ENCODE measurements at places on chromosomes 6 and 20.
A peak's percentile ranks its signal among the peaks of the same experiment; 100 is the strongest.

DNA sequence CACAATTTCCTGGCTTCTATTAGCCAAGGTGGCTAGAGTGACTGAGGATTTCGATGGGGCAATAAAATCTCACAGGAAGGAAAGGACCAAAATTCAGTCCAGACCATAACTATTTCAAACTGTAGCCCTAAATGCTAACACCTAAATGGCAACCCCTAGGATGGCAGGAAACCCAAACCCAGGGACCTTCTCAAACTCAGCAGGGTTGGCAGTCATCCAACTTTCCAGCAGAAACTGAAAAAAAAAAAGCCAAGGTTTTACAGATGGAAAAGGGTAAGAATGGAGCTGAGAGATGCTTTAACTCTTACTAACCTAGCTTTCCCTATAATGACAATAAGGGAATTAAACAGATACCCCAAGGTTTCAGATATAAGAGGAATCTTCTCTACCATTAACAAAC, 10.5 kb downstream of the IBTK start:
- DNase-seq: no peak

- no peak for DNase-seq
These were observed 238.9 kb downstream of the MAFB start for GRCh38 chr20:40449974-40450616.

GRCh38 chr6:113315879-113316278, 541.3 kb upstream of the MARCKS start:
- DNase-seq: no peak

DNA sequence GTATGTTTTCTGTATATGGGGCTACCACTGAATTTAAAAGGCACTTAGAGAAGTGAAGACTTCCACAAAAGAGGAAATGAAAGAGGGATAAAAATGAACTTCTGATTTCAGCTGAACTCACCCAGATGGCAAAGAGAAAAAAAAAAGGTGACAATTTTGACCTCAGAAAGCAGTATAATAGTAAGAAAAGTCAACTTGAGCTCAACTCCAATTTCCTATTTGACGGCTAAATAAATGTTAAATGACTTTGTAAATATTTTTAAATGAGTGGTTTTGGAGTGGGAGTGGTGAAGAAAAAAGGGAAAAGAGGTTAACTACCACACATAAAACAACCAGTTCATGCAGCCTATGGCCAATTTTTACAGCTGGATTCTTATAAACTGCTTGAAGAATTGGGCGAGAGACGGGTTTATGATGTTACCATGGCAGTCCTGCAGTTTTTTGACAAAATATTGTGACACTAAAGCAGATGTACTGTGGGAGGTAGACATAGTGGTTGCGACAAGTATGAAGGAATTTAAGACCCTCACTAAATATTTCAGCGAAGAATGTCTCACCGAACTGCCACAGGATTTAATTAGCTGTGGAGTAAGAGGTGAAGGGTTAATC, 49.8 kb upstream of the ADTRP start:
- no peak for DNase-seq

- DNase-seq: no peak
These were observed 539.1 kb downstream of the CD83 start for GRCh38 chr6:14656649-14657048.

DNA sequence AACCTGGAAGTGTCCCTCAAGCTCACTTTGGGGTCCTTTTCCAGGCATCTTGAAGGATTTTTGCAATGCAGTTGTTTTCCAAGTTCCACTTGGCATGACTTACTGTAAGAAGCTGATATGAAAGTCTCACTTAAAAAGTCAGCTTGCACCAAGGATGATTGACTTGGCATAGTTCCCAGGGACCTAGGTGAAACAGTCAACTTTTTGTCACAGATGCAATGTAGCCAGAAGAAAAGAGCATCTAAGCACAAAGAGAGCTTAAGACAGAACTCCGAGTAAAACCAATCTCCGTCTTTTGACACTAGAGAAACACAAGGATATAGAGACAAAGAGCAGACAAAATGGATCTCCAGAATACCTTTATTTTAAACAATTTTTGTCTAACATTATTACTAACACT, 2.6 kb upstream of the ZSCAN12 start:
- DNase-seq: no peak

GRCh38 chr20:63495741-63496595, 2.9 kb downstream of the EEF1A2 start:
- peak; percentile 76 for DNase-seq

GRCh38 chr6:103215847-103216246, 1643.9 kb downstream of the HACE1 start:
- no peak for DNase-seq

- DNase-seq: no peak
These were observed 793.9 kb upstream of the EPHA7 start for GRCh38 chr6:94213226-94213625.

GRCh38 chr20:48234951-48235350, 449.7 kb upstream of the SULF2 start:
- no peak for DNase-seq

DNA sequence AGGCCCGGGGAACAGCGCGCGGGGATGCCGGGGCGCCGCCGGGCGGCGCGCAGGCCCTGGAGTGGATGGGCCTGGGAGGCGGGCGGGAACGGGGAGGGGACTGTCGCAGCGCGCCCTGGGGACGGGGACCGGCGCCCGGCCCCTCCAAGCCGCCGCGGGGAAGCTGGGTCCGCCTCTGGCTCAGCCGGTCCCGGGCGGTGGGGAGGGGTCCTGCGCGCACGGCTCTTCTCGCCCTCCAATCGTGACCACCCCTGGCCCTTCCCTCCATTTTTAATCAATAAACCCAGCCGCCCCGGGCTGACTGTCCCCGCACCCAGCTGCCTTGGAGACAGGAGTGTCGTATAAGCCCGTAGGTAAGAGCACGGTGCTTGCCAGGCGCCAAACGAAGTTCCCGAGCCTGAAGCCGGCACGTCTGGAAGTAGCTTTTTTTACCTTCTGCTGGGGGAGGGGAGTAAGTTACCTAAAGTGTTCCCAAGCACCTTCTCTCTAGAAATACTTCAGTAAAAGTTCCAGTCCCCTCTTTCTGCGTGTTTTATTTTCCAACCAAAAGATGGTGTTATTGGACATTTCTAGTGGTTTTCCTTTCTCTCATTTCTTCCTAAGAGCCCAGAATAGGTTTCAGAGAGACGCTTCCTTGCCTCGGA, 780 bp upstream of the TAF4 start:
- peak; percentile 47 for DNase-seq

DNA sequence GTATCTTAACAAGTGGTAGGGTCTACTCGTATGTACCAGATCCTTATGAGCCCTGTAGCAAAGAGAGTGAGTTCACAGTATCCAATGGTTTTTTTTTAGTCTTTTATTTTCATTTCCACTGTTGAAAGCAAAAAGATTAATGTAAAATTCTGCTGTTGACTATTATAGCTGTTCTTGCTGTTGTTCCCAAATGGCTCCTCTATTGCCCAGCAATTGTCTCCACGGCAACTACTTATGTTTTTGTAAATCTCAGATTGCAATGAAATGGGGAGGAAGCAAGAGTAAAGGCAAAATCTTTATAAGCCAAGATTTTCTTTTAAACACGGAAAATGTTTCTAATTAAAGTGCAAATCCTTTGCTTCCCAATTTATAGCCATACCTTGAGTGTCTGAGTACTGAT, 406.1 kb downstream of the EPM2A start:
- no peak for DNase-seq

GRCh38 chr20:43458422-43458924, 777 bp downstream of the SRSF6 start:
- DNase-seq: no peak

DNA sequence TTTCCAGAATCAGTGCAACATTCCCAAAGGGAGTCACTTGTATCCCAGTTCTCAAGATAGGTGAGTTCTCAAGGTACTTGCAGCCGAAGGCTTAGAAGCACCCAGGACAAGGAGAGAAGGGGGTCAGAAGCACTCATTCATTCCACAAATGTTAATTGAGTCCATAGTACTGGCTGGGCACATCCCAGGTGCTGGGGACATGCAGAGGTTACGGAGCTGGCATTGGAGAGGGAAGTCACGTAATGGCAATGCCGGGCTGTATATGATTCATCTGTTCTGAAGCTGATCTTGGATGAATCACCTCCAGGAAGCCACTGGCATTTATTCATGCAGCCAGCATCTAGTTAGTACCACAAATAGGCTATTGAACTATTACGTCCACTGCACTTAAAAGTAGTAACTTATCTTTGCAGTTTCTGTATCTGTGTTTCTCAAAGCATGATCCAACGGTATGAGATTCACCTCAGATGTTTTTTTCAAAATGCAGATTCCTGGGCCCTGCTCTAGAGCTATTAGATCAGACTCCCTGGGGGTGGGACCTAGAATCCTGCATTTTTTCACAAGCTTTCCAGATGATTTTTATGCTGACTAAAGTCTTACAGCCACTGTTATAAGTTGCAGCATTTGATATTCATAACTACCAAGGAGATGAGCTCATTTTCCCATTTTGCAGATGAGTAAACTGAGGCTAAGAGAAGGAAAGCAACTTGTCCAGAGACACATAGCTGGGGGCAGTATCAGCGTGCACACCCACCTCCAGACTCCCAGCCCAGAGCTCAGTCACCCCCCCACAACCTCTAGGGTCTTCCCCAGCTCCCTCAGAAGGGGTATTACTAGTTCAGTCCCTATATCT, 44.1 kb upstream of the ID1 start:
- no peak for DNase-seq

DNA sequence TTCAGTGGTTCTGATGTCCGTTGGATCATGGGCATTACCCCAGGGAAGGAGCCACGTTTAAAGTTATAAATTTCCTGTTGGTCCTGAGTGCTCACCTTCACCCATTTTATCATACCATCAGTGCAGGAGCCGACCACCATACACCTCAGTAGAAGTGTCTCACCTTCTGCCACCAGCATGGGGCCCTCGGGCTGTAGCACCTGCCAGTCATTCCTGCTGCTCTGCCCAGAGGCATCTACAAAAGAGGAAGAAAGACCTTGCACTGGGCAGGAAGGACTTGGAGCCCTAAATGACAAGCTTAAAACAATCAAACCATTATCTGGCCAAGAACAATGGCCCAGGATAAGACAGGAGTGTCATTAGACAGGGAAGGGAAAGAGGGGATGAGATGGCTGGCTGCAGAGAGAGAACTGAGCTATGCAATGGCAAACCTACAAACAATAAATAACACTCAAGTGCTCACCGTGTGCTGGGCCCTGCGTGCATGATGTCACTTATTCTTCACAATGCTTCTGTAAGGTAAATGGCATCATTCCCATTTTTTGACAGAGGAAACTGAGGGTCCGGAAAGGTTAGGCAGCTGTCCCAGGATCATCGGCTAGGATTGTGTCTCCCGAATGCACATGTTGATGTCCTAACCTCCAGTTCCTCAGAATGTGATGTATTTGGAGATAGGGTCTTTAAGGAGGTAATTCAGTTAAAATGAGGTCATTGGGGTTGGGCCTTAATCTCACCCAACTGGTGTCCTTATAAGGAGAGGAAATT, 11.2 kb downstream of the SIRPB2 start:
- no peak for DNase-seq

GRCh38 chr20:25378884-25379733, 11.5 kb downstream of the ABHD12 start:
- DNase-seq: no peak

- DNase-seq: no peak
These were observed 284.5 kb downstream of the PRKN start for GRCh38 chr6:162443101-162443500.

GRCh38 chr6:35507221-35507620, 5.5 kb downstream of the TULP1 start:
- DNase-seq: no peak

GRCh38 chr20:32062776-32063170, 10.7 kb downstream of the HCK start:
- DNase-seq: no peak

DNA sequence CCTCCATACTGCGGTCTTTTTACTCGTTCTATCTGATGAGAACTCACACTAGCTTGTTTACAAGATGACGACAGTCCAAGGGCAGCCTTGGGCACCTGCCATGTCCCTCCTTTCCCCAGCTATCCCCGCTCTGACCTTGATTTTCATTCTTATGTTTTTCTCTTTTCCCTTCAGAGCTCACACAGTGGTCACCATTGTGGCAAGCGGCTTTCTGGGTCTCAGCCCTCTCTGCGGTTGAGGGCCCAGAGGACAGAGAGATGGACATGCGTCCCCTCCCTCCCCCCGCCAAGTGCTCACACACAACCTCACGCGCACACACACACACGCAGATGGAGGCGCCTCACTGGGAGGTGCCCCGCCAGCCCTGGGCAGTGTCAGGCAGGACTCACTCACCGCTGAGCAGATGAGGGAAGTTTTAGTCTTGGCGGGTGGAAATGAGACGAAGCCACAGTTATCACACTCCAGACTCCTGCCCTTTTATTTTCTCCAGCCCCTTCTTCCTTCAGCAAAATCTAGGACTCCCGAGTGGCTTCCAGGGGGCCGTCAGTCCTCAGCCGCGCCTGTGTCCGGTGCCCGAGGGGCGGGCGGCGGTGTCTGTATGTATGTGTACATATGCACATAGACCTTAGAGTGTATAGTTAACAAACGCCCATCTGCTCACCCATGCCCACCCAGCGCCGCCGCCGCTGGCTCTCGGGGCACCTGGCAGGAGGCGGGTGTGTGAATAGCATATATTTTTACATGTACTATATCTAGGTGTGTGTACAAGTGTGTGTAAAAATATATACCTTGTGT, 13.8 kb upstream of the MYL9 start:
- DNase-seq: no peak

Measured in activated CD4-positive, alpha-beta T cell treated with anti-CD3 and anti-CD28 coated beads for 4 hours (primary cell).